ENCODE measurements at places on chromosomes 1 and 21.

GRCh38 chr1:215544566-215544965, 22.5 kb upstream of the KCTD3 start:
- DNase-seq, result no peak
- no peak overlapping the region for H3K4me3 ChIP-seq
- no peaks in the 10 kb centered on the region for H3K27me3 ChIP-seq
- no peaks in the 10 kb centered on the region for H3K36me3 ChIP-seq
- no peaks in the 10 kb centered on the region for H3K4me1 ChIP-seq

DNA sequence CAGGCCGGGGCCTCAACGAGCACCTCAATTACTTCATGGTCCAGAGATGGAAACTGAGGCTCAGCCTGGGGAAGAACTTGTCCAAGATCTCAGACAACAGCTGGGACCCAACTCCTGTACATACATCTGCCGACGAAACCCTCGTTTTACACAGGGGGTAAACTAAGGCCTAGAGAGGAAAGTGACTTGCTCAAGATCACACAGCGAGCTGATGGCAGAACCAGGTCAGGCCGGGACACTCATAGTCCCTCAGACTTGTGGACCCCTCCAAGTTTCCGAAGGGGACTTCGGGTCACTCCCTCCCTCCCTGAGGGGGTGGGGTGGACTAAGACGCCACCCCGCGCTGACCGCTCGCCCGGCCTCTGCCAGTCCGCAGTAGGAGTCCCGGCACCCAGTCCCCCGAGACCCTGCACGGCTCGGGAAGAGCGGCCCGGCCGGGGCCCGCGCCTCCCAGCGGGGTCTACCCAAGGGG, 430 bp downstream of the WASF2 start:
- no peak for DNase-seq
- no peaks in the 10 kb centered on the region for H3K27me3 ChIP-seq
- H3K4me3 ChIP-seq, result peak overlapping the region; percentile 97
- H3K36me3 ChIP-seq, result peaks cover 31% of the 10 kb centered on the region
- H3K27ac ChIP-seq, result peak overlapping the region; percentile 98

- no peaks in the 10 kb centered on the region for H3K36me3 ChIP-seq
- H3K4me3 ChIP-seq, result no peak overlapping the region
- DNase-seq, result no peak
- no peaks in the 10 kb centered on the region for H3K27me3 ChIP-seq
Measured at GRCh38 chr1:45353685-45354084, 13.4 kb upstream of the MUTYH start.

DNA sequence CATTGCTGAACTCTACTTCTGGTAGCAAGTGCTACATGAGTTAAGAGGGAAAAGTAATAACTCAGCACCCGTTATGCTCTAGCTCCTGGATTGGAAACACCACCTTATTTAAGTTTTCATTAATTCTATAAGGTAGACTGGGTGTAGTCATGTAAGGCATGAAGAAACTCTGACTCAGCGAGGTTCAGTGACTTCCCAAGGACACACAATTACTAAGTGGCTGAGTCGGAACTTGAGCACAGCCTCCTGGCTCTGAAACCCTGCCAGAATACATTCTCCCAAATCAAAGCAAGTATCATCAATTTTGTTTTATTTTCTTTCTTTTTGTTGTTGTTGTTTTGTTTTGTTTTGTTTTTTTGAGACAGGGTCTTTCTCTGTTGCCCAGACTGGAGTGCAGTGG, 29.1 kb upstream of the SCCPDH start:
- H3K27me3 ChIP-seq, result no peaks in the 10 kb centered on the region
- no peak overlapping the region for H3K27ac ChIP-seq
- DNase-seq, result no peak
- H3K4me3 ChIP-seq, result no peak overlapping the region
- peaks cover 8% of the 10 kb centered on the region for H3K4me1 ChIP-seq

DNA sequence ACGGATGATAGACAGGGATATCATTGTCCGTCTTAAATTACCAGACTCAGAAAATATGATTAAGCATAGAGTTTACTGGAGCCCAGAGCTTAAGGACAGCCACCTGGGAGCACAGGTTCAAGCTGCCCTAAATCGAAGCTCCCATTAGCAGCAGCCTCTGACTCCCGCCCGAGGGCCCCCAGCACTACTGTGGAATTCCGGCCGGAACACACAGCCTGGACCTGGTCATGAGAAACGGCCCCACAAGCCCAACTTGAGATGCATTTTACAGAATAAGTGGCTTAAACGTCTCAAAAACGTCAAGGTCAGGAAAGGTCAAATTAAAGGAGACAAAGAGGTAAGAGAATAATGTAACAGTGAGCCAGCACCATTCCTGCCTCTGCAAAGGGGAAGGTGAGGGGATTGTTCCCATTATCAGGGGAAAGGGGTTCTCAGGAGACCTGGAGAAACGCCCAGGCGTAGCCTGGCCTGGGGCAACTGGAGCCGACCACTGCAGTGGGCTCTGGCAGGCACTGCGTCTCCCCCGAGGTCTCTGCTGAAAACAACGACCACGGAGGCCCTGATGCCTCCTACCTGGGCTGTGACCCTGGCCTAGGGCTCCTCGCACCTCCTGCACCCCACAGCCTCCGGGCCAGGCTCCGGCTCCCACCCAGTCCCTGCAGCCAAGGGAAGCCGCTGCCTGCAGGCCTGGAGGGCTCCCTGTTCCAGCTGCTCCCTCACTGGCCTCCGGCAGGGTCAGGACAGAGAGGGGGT, 11.5 kb upstream of the COL6A1 start:
- no peak overlapping the region for H3K27ac ChIP-seq
- DNase-seq, result no peak
- peaks cover 6% of the 10 kb centered on the region for H3K4me1 ChIP-seq

- no peak within 1 kb of the TSS for H3K27ac ChIP-seq
- DNase-seq, result no peak
- peaks cover 10% of the 10 kb centered on the region for H3K4me1 ChIP-seq
- no peaks in the 10 kb centered on the region for H3K36me3 ChIP-seq
- H3K27me3 ChIP-seq, result peaks cover 48% of the 10 kb centered on the region
- peak within 1 kb of the TSS; percentile 53 for H3K4me3 ChIP-seq
Measured at GRCh38 chr1:15153184-15153841, at the start of gene TMEM51. TMEM51 (plus strand) TSS chr1:15153747; CDS start chr1:15215088, 61,341 bp downstream.

- peak; percentile 80 for DNase-seq
- peaks cover 28% of the 10 kb centered on the region for H3K4me1 ChIP-seq
- peaks cover 36% of the 10 kb centered on the region for H3K36me3 ChIP-seq
- H3K27ac ChIP-seq, result peak within 1 kb of the TSS; percentile 93
- peak within 1 kb of the TSS; percentile 94 for H3K4me3 ChIP-seq
Measured at GRCh38 chr1:39738622-39739366, at the start of gene PPIE. PPIE (plus strand) TSS chr1:39738882; CDS start chr1:39738901, 19 bp downstream.

- no peak overlapping the region for H3K27ac ChIP-seq
- DNase-seq, result no peak
Measured at GRCh38 chr1:93603601-93604000, 78.0 kb downstream of the BCAR3 start.

- no peaks in the 10 kb centered on the region for H3K27me3 ChIP-seq
- peak overlapping the region; percentile 33 for H3K4me3 ChIP-seq
- peaks cover 7% of the 10 kb centered on the region for H3K36me3 ChIP-seq
- peaks cover 9% of the 10 kb centered on the region for H3K4me1 ChIP-seq
- no peak for DNase-seq
- H3K27ac ChIP-seq, result peak overlapping the region; percentile 84
Measured at GRCh38 chr1:110383251-110383990, 7.4 kb downstream of the SLC16A4 start.

DNA sequence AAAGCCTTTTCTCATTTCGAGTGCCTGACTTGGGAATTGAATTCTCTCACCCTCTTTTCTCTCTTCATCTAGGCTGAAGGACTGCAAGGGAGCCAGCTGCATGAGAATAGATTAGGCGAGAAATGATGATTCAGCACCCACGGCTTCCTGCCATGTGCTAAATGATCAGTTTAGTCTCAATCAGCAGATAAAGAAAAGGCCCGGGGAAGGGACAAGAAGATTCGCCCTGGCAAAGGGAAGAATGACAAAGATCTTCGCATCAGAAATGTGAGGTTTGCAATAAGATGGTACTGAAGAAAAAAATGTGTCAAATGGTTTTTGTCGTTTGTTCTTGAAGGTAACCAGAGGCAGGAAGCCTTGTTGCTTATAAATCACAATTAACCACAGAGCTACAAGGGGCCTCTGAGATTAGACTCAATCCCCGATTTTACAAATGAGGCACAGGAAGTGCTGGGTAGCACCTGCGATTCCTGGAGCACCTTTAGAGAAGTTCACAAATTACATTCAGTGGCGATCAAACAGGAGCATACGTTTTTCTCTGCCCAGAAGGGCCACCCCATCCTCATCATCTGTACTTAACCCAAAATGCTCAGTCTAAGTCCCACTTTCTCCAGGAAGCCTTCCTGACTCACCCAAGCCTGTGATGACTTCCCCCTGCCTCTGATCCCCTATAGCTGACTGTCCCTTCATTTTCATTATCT, 183.4 kb downstream of the ZNF281 start:
- peaks cover 40% of the 10 kb centered on the region for H3K27me3 ChIP-seq
- H3K27ac ChIP-seq, result peak overlapping the region; percentile 30
- DNase-seq, result no peak
- H3K4me3 ChIP-seq, result peak overlapping the region; percentile 55
- peaks cover 24% of the 10 kb centered on the region for H3K4me1 ChIP-seq

DNA sequence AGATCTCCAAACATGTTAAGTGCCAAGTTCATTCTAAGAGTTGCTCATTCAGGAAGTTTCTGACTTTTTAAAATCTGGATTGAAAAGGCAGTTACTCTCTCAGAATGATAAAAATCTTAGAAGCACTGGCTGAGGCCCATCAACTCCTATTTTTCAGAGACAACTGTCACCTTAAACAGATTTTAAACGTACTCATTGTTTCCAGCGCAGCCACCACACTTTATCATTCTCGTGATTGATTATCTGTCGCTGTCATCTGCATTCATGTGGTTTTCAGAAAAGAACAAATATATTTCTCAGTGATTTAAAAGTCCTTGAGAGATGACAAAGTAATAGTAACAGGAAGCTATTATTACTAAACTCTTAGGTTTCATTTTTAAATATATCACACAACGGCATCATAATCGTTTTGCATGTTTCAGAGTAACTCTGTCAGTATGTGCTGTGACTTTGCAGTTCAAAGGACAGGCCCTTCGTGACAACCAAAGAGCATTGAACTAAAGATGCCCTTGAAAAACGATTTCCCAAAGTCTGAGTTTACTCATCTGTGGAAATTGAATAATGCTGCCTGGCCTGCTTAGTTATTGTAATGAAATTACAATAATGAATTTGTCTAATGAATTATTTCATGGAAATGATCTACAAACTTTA, 14.9 kb upstream of the KCNK1 start:
- peaks cover 16% of the 10 kb centered on the region for H3K27me3 ChIP-seq
- H3K4me1 ChIP-seq, result peaks cover 3% of the 10 kb centered on the region
- no peaks in the 10 kb centered on the region for H3K36me3 ChIP-seq
- no peak overlapping the region for H3K4me3 ChIP-seq
- H3K27ac ChIP-seq, result no peak overlapping the region

GRCh38 chr1:223670458-223671159, 5.1 kb upstream of the CAPN8 start:
- no peaks in the 10 kb centered on the region for H3K4me1 ChIP-seq
- H3K27ac ChIP-seq, result no peak overlapping the region
- DNase-seq, result no peak
- H3K4me3 ChIP-seq, result no peak overlapping the region

DNA sequence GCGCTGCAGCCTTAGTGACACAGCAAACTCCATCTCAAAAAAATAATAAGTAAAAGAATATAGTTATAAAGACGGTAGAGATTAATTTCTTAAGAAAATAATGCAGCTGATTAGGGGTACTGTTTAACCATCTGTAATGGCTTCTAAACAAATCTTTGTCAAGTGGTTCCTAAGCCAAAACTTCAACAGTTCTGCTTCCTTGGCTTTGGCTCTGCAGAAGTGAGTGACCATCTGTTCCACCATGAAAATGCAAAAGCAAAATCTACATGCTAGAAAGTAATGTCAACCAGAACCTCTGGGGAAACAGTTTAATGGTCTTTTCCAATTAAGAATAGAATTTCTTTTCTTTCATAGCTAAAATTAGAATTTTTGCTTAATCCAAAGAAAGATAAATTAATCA, 8.3 kb upstream of the SH2D5 start:
- H3K27ac ChIP-seq, result no peak overlapping the region
- DNase-seq, result no peak
- H3K36me3 ChIP-seq, result peaks cover 46% of the 10 kb centered on the region

GRCh38 chr1:159068886-159069285, 7.7 kb downstream of the AIM2 start:
- H3K4me1 ChIP-seq, result peaks cover 22% of the 10 kb centered on the region
- peaks cover 13% of the 10 kb centered on the region for H3K36me3 ChIP-seq
- no peak overlapping the region for H3K27ac ChIP-seq
- H3K4me3 ChIP-seq, result no peak overlapping the region
- DNase-seq, result no peak

DNA sequence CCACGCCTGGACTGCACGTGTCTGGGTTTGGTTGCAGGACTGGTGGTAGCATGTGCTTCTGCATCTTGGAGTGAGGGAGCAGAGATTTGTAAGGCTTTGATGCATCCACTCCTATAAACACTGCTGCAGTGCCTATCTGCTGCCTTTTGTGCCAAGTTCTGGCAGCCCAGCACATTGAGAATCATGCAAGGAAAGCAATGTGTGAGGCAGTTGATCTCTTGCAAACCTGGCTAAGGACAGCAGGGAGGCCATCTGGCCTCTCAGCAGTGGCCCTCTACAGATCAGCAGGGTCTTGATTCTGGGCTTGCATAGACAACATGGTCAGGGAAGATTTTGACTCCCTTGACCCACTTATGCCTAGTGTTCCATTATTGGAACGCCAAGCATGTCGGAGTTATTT, 81.2 kb upstream of the COA6 start:
- no peaks in the 10 kb centered on the region for H3K36me3 ChIP-seq
- peaks cover 64% of the 10 kb centered on the region for H3K27me3 ChIP-seq
- H3K4me1 ChIP-seq, result no peaks in the 10 kb centered on the region
- no peak overlapping the region for H3K27ac ChIP-seq
- H3K4me3 ChIP-seq, result no peak overlapping the region

DNA sequence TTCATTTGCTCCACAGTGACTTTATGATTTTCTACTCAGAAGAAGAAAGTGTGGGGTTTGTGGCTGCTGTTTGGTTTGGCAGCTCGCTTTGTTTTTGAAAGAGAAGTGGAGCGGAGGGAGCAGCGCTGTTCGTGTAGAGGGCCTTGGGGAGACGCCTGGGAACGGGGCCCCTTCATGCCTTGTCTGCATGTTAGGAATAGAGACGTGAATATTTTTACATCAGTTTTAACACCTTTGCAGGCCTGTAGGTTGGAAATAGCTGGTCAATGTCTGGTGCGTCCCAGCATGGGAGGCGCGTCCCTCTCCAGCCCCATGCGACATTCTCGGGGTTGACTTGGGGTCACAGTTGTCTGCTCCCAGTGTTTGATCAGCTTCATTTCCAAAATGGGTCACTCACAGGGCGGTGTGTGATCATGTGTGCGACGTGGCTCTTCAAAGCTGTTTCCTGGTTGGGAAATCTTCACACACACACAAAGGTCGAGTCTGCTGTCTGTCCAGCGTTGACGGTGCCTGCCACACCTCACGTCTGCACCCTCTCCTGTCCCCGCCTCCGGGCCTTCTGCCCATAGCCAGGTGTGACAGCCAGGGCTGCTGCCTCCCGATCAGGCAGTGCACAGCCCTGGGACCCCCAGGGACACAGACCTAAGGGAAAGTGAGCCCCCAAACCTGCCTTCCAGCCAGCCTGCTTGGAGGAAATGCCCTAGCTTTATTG, 149.2 kb downstream of the PSMG1 start:
- H3K4me3 ChIP-seq, result no peak overlapping the region
- H3K36me3 ChIP-seq, result no peaks in the 10 kb centered on the region
- no peaks in the 10 kb centered on the region for H3K4me1 ChIP-seq
- H3K27me3 ChIP-seq, result peaks cover 64% of the 10 kb centered on the region
- no peak overlapping the region for H3K27ac ChIP-seq
- no peak for DNase-seq

GRCh38 chr1:182794676-182795201, 5.2 kb downstream of the NPL start:
- DNase-seq, result no peak
- no peak overlapping the region for H3K4me3 ChIP-seq
- H3K27me3 ChIP-seq, result no peaks in the 10 kb centered on the region
- no peaks in the 10 kb centered on the region for H3K36me3 ChIP-seq
- no peak overlapping the region for H3K27ac ChIP-seq
- peaks cover 3% of the 10 kb centered on the region for H3K4me1 ChIP-seq
